ENCODE measurements at places on chromosomes 3 and 15.

DNA sequence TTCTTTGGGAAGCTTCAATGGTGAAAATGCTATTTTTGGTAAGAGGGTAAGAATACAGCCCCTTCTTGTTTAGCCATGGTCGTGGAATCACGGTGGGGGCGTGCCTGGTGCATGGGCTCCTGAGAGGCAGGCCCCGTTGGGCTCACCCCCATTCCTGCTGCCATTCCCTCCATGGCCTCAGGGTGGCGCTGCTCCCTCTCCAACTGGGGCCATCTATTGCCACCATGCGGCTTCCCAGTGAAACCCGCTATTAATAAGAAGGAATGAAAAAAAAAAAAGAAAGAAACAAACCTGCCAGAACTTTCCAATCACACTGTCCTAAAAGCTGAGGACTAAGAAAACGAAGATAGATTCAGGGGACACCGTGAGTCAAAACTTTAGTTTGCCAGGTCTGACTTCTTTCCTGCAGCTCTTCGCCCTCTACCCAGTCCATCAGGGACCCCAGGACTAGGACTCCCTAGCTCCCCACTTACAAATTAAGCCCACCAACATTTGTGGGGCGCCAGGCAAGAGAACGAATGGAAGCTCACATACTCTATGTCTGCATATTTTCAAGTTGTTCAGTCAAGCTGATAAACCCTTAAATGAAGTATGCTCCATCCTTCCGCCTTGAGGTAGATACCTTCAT, 30.6 kb upstream of the ABHD2 start:
- peak; percentile 82 for DNase-seq

DNA sequence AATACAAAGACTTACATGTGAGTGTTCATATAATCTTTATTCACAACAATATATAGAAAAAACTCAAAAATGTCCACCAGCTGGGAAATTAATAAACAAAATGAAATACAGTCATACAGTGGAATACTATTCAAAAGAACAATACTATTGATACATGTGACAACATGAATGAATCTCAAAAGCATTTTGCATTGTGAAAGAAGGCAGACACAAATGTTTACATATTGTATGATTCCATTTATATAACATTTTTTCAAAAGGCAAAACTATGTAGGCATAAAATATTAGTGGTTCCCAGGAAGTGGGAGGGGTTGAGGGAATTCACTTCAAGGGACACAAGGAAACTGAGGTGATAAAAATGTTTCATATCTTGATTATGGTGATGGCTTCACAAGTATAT, 303.2 kb downstream of the CTNNB1 start:
- no peak for DNase-seq

- no peak for DNase-seq
These were observed 95.8 kb upstream of the UBE2E1 start for GRCh38 chr3:23709987-23710386.

DNA sequence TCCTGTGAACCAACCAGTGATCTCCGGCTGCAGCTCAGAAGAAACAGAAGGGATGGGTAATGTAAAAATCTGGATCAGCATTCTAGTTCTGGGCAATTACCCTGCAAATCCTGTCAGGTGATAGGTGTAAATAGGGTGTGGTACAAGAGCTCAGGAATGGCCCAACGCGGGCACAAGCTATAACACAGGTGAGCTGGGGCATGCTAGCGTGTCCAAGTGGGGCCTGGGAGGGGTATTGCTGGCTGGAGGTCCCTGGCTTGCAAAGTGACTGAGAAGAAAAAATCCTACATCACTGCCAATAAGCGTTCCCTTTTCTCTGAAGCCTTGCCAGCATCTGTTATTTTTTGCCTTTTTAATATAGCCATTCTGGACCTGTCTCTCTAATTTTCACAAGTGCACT, 9.7 kb upstream of the CHST2 start:
- no peak for DNase-seq

DNA sequence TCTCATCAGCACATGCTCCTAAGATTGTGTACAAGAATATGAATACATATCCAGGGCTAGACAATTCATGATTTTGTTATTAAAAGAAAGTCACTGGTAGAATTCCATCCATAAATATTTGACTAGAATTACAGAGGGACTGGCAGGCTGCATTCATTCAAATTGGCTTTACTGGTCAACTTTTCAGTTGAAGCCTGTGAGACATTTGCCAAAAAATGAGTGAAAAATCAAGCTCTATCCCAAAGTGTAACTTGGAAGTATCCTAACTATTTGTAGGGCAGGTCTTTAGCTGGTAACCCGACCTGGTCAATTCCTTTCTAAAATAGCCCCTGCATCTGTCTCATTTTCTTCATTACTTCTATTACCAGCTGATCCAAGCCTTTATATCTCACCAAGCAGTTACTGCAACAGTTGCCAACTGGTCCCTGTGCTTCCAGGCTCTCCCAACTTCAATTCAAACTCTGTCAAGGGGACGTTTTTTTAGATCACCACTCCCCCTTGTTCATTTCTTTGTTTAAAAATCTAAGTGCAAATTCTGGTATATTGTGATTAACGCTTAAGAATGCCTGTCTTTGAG, 173.1 kb upstream of the TBL1XR1 start:
- DNase-seq = no peak

- DNase-seq = no peak
These were observed 19.1 kb upstream of the RAP2B start for GRCh38 chr3:153142961-153143360.

- DNase-seq = no peak
These were observed 18.2 kb downstream of the CRTAP start for GRCh38 chr3:33132019-33132360.

DNA sequence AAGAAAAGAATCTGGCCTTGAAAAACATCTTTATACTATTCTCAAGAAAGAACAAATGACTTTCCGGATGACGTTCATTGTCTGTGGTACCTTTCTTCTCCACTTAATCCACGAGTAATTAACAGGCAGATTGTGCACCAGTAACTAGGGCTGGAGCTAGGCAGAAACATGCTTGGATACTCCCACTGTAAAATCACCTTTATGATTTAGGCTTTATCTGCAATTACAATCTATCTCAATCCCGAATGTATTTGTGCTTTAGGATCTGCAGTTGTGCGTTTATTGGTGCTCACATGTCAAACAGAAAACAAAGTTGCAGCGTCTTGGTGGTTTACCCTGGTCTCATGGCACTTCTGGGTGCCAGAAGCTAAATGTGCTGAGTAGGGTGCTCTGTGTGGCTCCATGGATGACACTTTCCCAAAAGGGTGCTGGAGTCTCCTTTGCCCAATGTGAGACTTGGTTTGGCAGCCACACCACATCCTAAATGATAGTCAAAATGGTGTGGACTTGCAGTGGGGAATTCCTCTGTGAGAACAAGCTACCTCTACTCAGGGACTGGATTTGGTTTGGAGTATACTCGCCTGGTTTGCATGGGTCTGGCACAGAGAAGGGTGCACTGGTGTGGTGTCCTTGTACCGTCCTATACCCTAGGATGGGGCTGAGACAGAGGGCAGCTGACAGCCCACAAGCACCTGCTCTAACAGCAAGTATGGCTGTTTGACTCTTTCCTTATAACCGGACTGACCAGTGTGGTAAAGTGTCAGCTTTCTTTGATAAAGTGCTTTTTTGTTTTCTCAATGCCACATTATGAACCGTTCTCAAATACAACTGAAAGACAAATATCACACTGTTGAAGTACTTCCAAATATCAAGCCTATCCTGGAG, 7.7 kb downstream of the SERP1 start:
- no peak for DNase-seq
